Activated CD4-positive, alpha-beta T cell treated with anti-CD3 and anti-CD28 coated beads, Interleukin-10, Interleukin-2, amounts not matched to agents 100 ng/mL and 50 ng/mL, durations not matched to agents 16 hours and 8 hours (primary cell): ENCODE measurements at places on chromosomes 1 and 21.

- no peak for DNase-seq
These were observed 7.0 kb downstream of the SH2D5 start for GRCh38 chr1:20725189-20726117.

- no peak for DNase-seq
These were observed 37.8 kb upstream of the SIPA1L2 start for GRCh38 chr1:232667778-232668165.

DNA sequence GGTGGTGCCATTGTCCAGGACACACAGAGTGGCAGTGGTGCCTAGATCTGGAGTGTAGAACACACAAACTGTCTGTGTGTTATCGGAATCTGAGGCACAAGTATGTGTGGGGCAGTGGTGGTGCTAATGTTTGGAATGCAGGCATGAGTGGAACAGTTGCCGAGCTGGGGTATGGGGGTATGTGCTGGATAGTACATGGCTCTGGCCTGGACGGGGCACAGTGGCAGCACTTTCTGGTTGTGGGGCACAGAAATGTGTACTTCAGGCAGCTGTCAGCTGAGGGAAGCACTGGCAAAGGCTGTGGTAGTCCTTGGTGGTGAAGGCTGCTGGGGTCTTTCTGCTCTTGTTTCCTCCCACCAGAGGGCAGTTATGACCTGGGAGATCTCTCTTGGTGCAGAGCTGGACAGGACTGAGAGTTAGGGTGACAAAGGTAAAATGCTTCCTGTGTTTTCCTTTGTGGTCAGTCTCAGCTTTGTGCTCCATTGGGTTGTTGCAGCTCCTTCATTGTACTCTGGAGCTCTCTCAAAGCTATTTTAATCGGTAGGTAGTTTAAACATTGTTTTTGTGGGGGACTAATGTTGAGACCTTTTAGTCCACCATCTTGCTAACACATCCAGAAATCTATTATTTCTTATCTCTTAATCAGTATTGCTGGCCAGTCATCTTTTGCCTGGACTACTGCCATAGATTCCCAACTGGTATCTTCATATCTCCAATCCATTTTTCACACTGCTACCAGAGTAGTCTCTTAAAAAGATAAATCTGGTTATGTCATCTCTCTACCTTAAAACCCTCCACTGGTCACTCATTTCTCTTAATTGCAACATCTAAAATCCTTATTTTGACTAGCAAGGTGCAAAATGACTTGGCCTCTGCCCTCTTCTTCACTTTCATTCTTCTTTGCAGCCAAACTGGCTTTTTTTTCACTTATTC, 83.9 kb upstream of the NBPF4 start:
- DNase-seq = peak; percentile 1

DNA sequence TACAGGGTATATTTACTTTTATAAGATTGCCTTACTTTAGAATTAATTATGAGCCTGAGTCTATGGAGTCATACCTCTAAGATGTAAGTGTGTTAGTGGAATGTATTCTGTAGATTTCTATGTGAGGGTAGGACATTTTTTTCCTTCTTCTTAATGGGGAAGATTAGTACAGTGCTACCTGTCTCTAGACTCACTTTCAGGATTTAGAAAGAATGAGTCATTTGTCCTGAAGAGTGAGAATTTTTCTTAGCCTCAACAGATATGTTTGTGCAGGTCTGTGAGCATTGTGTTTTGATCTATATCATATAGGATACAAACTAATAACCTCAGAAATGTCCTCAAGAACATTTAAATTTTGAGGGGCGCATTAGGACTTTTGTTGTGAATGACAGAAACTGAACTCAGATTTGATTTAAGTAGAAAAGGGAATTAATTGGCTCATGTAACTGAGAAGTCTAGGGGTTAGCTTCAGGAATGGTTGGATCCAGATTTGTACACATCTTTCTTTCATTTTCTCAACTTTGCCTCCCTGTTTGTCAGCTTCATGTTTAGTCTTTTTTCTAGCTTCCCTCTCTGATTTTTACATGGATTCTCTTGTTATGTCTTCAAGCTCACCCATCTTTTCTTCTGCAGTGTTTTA, 45.3 kb downstream of the TTC3 start:
- no peak for DNase-seq

- DNase-seq = no peak
These were observed 212.5 kb downstream of the FGGY start for GRCh38 chr1:59509341-59509875.

DNA sequence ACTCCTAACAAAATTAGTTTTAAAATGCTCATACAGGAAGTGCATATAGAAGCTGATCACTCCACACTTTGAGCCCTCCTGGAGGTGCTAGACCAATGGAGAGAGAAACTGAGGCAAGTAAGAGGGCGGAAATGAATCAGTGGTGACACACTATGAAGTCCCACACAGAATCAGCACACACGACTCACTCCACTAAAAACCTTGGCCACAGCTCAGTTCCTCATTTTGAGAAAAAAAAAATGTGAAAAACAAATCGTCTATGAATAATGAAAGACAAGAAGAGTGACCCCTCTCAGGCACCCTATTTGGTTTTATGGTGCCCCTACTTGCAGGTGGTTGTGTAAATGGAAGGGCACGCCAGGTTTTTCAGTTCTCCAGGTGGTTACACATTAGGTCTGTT, 675.1 kb upstream of the BRINP3 start:
- no peak for DNase-seq

DNA sequence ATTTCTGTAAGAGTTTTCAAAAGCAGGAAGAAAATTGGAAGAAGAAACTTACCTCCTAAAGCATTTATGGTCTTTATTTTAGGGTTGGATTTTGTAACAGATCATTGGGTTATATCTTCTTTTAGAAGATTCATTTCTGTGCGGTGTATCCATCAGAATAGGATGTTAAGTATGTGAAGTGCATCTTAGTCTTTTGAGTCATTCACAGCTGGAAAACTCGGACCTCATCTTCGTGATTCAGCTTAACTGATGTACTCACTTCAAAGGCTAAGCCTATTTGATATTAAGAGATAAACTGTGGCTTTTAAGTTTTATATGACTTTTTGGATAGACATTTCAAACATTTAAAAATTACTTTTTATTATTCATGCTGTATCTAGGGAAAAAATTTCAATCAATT, 56.3 kb downstream of the GIPC2 start:
- no peak for DNase-seq

- no peak for DNase-seq
These were observed 19.5 kb downstream of the TSPAN2 start for GRCh38 chr1:115069659-115070308.

DNA sequence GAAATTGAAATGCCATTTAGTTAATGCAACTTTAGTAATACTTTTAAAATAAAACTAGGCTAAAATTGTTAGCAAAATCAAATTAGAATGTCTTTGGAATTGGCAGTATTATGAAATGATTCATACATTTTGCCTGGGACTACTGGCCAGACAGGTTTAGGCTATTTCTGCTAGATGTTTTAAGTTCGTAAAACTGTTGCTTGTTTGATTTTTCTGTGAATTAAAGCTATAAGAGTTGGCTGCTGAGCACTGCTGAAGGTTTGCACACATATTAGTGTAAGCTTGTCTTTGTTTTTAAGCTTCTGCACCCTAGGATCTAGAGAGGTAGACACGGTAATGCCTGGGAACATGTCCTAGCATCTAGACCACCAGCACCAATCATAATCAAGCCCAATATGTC, 1094.6 kb upstream of the ADGRL4 start:
- no peak for DNase-seq

- DNase-seq = no peak
These were observed 9.1 kb downstream of the PPFIA4 start for GRCh38 chr1:203035111-203036000.

- no peak for DNase-seq
These were observed 84.0 kb upstream of the USP25 start for GRCh38 chr21:15645830-15646229.

- DNase-seq = no peak
These were observed 59.9 kb downstream of the TNN start for GRCh38 chr1:175127565-175127964.

DNA sequence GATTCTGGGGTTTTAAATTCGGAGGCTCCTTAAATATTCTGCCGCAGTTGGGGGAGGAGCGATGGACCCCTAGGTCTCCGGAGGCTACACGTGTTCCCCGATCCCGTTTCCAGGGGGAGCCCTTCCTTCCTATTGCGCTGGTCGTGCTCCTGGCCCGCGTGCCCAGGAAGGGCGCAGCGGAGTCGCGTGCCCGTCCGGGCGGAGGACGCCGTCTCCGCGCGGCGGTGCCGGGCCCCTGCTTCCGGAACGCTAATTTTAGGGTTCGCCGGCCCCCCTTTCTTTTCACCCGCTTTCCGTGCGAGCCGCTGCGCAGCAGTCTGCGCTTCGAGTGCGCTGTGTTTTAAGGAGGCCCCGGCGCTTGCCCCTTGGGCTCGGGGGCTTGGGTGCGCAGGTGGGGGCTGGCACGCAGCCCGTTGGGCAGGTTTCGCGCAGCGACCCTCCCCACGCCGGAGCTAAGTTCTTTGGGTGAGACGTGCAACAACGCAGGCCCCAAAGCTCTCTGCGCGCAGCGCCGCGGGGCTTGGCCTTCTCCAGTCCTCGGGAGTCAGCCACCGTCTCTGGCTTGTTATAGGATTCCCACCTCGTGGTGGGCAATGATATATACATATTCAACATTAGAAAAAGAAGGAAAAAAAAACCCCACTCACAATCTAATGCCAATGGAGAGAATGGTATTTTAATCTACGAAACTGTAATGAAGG, 43.5 kb upstream of the DNAJC6 start:
- DNase-seq = peak; percentile 40

GRCh38 chr21:45574691-45575090, 32.5 kb upstream of the SLC19A1 start:
- no peak for DNase-seq

DNA sequence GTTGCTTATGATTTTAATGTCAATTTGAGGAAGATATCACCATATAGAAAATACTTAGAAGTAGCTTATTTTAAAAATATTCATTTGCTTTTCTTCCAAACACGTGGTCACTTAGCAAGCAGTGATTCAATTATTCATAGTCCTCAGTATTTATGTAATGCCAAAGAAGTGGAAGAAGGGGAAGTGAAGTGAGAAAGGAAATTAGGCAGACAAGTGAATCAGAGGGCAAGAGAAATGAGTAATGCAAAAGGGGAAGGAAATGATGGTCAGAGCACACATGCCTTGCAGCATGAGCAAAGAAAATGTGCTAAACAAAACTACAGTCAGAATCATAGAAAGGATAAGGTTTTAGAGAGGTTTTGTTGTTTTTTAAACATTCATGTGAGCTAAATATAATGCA, 31.8 kb downstream of the SDCCAG8 start:
- peak; percentile 80 for DNase-seq

DNA sequence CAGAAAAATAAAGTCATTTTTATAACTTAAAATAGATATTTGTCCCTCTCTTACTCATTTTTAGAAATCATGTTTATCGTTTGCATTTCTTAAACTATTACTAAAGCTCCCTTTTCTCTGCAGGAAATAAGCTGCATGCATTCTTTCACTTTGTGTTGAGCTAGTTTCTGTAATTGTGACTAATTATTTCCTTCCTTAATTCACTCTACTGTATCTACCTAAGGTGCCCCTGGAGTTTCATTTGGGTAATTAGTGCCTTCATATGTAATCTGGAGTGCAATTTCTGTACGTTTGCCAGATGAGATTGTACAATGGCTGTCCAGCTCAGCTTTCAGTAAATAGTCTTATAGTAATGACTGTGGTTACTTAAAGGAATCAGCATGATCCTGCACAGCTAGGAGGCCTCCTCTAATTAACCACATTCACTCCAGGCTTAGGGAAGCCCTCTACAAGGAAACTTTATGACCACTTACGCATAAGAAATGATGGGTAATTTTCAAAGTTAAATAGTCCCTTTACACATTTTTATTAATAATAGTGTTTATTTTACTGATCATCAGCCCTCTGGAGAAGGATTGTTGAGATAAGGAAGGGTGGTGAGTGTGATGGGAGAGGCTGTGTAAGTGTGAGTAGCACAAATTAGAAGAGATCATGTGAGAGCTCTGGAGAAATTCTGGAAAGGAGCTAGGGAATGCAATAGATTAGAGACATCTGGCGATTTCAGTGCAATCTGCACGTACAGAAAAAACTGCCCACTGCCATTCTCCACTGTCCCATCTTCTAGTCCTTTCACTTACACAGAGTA, 86.8 kb downstream of the LRRC8C start:
- DNase-seq = peak; percentile 92

GRCh38 chr1:66335859-66336640, 197.9 kb upstream of the SGIP1 start:
- peak; percentile 90 for DNase-seq

DNA sequence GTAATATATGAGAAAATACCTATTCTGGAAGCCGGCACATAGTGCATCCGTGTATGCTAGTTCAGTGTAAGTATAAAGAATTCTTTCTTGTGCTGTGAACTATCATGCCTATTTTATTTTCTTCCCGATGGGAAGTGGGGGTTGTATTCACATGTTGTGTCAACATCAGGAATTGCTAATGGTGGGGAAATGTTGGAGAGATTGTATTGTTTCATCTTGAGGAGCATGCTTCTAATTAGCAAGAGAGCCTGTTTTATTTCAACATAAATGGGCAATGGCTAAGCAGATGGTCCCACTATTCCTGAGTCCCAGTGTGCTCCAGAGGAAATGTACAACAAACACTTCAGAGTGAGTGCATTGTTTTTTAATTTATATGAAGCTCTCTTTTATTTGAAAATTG, 485.2 kb downstream of the PLPP3 start:
- DNase-seq = no peak

GRCh38 chr1:221816899-221817298, 75.0 kb upstream of the DUSP10 start:
- DNase-seq = no peak

GRCh38 chr21:45405271-45405818, 380 bp downstream of the COL18A1 start:
- no peak for DNase-seq

- no peak for DNase-seq
These were observed 173.0 kb downstream of the ADGRL4 start for GRCh38 chr1:78833491-78833890.

DNA sequence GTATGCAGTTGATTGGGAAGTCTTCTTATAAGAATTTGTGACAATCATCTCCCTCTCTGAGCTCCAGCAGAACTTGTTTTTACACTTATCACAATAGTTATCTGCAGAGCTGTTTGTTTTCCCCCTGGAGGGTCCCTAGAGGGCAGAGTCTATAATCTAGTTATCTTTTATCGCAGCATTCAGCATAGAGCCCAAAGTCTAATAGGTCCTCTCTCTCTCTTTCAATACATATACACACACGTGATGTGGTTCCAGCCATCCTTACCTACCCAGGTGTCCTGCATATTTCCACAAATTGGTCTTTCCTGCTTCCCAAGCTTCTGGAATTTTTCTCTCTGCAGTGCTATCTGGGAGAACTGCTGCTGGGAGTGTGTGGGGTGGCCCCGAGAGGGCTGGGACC, 229.6 kb upstream of the KIAA0040 start:
- no peak for DNase-seq

- no peak for DNase-seq
These were observed 21.3 kb downstream of the AIDA start for GRCh38 chr1:222691016-222691415.

GRCh38 chr1:222886194-222886854, 71.5 kb downstream of the DISP1 start:
- no peak for DNase-seq

- no peak for DNase-seq
These were observed 580.4 kb downstream of the USP25 start for GRCh38 chr21:16310176-16310575.

- DNase-seq = no peak
These were observed 22.0 kb downstream of the SELL start for GRCh38 chr1:169689395-169689794.
